BE2C (cell line): ENCODE measurements at places on chromosomes 1 and 21.

DNA sequence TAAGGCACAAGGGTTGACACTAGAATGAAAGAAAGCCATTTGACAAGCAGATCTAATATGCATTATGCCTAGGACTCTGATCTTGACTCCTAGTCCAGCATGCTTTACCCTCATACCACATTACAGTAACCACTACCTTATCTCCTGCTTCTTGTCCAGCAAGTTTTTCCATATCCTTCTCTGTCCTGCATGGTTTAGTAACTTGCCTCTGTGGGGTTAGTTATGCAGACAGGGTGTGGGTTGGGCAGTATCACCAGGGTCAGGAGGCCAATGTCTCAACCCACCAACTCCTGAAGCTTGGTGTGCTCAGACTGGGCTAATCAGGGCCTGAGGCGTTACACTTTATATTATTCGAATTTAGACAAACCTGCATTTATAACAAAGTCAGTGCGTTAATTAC is 18.8 kb downstream of the DHDDS start:
- DNase-seq = no peak

DNA sequence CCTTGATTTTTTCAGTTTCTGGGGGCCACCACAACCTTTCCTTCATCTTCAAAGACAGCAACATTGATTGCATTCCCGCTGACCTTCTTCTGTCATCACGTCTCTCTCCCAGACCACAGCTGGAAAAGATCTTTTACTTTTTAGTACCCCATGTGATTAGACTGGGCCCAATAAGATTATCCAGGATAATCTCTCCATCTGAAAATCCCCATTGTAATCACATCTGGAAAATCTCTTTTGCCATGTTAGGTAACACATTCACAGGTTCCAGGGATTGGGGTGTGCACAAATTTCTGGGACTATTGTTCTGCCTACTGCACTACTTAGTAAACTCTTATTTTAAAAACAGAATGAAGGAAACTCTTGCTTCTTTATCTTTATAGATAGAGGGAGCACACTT is 47.1 kb upstream of the INSL5 start:
- no peak for DNase-seq

GRCh38 chr1:199404976-199405375 is 622.5 kb upstream of the NR5A2 start:
- DNase-seq = no peak

DNA sequence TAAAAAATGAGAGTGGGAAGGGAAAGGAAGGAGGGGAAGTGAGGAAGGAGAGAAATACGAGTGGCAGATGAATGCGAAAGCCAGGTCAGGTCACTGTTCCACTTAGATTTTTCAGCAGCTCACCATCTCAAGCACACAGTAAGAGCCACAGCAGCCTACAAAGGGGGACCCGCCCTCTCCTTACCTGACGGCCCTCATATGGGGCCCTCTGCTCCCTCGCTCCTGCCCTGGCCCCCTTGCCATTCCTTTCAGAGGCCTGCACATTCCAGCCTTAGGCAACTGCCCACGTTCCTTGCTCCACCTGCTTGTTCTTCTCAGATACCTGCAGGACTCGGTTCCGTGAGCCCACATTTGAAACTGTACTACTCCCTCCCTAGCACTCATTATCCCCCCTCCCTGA is 22.0 kb downstream of the VPS26C start:
- no peak for DNase-seq

DNA sequence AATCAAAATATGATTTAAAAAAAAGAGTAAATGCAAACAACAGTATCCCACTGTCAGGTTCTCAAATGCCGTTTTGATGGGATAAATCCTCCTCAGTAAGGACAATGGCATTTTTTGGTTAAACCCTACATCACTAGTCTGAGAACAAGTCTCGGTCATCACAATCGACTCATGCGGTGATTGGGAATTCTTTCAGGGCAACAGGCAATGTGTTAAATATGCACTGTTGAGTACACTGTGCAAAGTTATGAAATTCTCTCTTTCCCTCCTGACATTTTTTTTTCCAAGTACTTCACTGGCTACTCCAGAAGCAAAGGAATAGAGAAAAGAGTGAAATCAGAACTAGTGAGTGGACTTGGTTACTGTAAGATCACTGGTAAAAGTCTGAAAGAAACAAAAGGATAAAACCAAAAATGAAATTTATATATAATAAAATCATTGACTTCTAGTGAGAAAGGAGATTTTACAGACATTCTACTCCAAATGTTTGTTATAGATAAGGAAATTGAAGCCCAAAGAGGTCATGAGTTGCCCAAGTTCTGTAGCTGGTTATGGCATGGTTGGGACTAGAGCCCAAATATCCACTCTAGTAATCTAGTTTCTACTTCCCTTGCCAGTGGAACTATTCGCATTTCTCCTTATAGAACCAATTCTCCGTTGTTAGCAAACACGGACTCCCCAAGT is 111.3 kb downstream of the TGFBR3 start:
- DNase-seq = no peak

GRCh38 chr1:108617008-108617723 is 43.7 kb downstream of the HENMT1 start:
- no peak for DNase-seq

DNA sequence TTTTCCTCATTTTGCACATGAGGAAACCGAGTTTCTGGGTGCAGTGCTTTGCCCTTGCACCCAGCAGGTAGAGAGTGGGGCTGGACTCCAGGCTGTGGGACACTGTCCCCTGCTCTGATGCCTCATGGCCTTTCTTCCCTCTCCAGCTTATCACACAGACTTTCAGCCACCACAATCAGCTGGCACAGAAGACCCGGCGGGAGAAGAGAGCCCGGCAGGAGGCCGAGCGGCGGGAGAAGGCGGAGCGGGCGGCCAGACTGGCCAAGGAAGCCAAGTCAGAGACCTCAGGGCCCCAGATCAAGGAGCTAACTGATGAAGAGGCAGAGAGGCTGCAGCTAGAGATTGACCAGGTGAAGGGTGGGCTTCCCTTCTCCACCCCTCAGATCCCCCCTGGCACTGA is 19.0 kb downstream of the KDF1 start:
- no peak for DNase-seq

GRCh38 chr1:197463142-197463541 is 195.1 kb downstream of the CRB1 start:
- DNase-seq = no peak

DNA sequence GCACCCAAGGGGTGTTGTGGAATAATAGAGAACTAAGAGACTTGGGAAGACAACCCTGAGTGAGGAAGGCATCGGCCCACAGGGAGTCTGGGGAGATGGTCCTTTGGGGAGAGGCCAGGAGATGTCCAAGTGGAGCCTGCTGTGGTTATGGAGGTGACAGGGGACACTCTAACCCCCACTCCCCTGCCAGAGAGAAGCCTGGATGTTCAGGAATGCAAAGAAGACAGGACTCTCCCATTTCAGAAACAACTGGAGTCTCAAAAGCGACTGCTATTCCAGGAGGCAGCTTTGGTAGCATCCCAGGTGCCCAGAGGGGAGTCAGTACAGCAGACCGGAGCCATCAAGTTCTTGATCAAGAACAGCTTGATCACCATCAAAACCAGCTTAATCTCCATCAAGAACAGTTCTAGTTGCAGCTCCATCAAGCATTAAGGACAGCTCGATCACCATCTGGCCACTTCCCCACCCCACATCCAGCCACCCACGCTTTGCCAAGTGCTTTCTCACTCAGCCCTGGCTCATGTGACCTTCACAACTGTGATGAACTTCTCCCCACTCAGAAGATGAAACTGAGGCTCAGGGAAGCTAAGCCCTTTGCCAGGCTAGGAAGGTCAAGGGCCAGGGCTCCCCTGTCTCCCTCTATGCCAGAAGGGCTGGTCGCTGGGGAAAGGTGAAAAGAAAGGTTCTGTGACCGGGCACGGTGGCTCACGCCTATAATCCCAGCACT is 743 bp downstream of the CD52 start:
- no peak for DNase-seq

- no peak for DNase-seq
Measured at GRCh38 chr1:194478731-194479130, 1292.3 kb upstream of the B3GALT2 start.

DNA sequence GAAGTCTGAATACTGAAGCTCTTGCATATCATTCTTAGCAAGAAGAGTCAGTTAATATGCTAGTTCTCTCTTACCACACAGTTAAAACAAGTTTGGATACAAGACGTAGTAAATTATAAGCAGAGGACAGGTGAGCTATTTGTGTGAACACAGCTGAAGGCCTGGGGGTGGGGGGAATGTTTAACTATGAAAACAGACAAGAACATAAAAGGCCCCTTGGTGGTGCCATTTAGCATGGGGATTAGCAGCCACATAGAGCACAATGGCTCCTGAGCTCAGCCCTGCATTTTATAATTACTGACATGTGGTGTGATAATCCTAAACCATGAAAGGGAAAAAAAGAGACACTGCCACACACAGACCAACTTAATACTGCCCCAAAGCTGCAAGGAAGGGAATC is 94.8 kb downstream of the TGFBR3 start:
- no peak for DNase-seq

DNA sequence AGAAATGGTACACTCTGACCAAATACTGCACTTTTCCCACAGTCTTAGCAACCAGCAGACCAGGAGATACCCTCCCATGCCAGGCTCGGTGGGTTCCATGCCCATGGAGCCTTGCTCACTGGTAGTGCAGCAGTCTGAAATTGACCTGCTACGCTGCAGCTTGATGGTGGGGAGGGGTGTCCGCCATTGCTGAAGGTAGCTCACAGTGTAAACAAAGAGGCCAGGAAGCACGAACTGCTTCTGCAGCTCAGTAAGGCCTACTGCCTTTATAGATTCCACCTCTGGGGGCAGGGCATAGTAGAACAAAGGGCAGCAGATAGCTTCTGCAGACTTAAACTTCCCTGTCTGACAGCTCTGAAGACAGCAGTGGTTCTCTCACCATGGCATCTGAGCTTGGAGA is 12.3 kb upstream of the IFI44L start:
- no peak for DNase-seq

DNA sequence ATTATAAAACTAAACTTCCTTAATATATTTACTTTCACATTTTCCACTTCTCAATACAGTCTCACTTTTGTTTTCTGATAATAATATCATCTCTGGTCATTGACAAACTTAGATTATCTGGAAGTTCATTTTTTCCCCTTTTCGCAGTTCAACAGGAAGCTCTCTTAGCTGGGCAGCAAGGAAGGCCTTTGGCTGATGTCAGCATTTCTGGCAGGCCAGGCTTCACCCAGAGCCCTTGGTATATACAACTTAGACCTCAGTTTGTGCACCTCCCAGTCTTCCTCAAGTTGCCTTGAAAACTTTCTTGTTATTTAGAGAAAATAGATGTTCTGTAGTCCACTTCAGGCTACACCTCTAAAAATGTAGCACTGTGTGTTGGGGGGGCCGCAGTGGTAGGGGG is 1103.6 kb downstream of the AMY1C start:
- DNase-seq = no peak

DNA sequence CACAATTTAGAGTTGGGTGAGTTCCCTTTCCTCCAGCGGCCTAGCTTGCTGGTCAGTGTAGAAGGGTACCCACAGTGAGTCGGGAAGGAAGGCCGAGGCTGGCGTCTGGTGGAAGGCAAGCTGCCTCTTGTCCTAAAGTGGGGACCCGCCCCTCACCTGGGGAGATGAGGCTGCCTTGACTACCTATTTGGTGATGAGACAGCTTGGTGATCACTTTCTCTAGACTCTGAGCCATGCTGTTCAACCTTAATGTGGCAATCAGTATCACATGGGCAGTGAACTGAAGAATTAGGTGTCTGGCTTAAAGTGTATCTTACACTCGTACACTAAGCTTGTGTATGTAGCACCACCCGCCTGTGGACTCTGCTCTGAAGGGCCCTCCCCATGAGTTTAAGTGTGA is 100.7 kb downstream of the COLGALT2 start:
- no peak for DNase-seq

- DNase-seq = peak; percentile 13
Measured at GRCh38 chr1:239816081-239816782, 275.5 kb upstream of the FMN2 start.

- no peak for DNase-seq
Measured at GRCh38 chr1:16237343-16237830, 404 bp upstream of the CPLANE2 start.

GRCh38 chr1:166978821-166979220 is 3.5 kb upstream of the ILDR2 start:
- no peak for DNase-seq

- no peak for DNase-seq
Measured at GRCh38 chr1:192439373-192440025, 122.7 kb downstream of the RGS21 start.

DNA sequence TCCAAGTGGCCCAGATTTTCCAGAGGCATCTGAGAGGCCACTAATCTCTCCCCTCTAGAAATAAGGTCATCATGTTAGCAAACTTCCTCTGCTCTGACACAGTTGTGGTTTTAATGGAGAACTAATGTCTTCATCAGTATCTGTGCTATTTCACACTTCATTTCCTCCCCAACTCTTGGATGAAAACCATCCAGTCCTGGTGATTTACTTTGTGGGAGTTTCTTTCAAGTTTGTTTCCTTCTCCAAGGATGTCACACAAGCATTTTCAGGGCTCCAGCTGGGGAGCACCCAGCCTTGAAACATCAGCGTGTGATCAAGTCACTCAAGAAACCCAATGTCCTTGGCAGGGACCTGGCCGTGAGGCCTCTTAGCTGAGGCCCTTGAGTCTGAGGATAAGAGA is 38.8 kb downstream of the TBX15 start:
- DNase-seq = no peak

DNA sequence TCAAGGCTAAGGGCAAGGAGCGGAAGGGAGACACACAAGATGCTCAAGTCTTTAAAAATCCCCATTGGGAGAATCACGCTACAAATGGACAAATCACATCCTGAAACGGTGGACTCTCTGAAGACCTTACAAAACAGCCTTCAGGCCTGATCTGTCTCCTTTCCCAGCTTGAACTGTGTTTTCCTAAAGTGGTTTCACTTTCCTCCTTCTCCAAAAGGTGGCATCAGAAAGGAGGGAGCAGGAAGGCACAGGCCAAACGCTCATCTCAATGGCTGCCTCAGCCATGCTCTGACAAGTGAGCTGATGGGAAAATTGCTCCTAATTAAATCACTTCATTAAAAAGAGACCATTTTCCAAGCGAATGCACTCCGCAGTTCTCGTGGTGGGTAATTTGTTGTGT is 47.7 kb downstream of the UTP25 start:
- DNase-seq = peak; percentile 65

GRCh38 chr1:10824821-10825540 is 28.5 kb upstream of the CASZ1 start:
- peak; percentile 13 for DNase-seq

- no peak for DNase-seq
Measured at GRCh38 chr1:66452982-66453381, 81.0 kb upstream of the SGIP1 start.

DNA sequence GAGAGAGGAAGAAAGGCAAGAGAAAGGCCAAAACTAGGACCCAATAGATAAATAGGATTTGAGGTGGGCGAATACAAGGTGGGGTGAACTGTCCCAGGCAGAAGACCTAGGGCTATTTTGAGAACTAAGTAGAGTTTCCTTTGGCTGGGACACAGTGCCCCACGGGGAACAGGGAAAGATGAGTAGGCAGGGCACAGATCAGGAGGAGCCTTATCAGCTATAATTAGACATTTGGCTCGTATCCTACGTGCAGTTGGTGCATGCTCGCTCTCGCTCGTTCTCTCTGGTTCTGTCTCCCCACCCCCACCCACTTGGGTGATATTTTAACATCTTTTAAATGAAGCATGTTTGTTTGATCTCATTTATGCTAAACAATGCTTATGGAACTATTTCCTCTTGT is 235.0 kb upstream of the JUN start:
- peak; percentile 8 for DNase-seq

GRCh38 chr1:219771080-219771479 is 157.3 kb downstream of the SLC30A10 start:
- no peak for DNase-seq

- no peak for DNase-seq
Measured at GRCh38 chr1:109893532-109894171, 17.0 kb upstream of the CSF1 start.
